Activated effector memory CD4-positive, alpha-beta T cell treated with anti-CD3 and anti-CD28 coated beads, Interleukin-2, amount 50 U/mL, for 16 hours (primary cell): ENCODE measurements at places on chromosomes 12 and 14.

- DNase-seq: no peak
Measured at GRCh38 chr12:105559310-105559709, 228.8 kb downstream of the C12orf75 start.

GRCh38 chr14:98170575-98170974 is 1101.4 kb downstream of the BCL11B start:
- no peak for DNase-seq

GRCh38 chr14:31992011-31992447 is 85.1 kb upstream of the ARHGAP5 start:
- no peak for DNase-seq

DNA sequence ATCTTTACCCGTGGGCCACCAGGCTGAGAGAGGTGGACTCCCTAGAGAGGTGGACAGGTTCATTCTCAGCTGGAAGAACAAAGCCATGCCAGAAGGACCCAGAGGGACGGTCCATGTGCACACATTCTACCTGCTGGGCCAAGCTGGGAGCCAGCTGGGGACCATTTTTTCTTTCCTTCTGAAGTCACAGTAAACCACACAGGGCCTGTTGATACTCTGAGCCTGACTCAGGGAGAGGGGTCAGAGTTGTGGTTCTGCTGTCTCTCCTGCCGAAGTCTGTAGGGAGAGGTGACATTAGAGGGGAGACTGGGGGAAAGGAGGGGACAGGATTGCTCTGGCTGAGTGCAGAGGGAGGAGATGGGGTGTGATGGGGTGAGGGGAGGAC is 148.6 kb downstream of the TSPAN9 start:
- DNase-seq: no peak

DNA sequence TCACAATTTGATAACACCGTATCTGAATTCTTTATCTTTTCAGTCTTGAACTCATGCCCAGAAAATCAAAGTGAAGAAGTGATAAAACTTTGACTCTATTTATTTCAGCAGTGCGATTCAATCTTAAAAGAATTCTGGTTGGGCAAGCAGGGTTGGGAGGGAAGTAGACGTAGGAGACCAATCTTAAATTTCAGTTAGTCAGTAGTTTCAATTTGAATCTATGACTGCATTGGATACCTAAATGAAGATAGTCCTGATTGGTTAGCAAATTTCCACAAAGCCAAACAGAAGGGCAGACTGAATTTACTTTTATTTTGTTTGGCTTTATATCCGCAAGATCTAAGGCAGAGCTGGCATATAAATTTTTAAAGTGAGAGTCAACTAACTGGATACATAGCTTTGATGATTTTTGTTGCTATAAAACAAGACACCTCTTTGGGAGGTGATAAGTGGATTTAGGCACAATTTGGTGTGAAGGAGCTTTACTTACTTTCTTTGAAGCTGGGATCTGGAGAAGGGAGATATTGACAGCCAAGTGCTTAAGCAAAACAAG is 2.6 kb downstream of the ACSS3 start:
- DNase-seq: no peak

DNA sequence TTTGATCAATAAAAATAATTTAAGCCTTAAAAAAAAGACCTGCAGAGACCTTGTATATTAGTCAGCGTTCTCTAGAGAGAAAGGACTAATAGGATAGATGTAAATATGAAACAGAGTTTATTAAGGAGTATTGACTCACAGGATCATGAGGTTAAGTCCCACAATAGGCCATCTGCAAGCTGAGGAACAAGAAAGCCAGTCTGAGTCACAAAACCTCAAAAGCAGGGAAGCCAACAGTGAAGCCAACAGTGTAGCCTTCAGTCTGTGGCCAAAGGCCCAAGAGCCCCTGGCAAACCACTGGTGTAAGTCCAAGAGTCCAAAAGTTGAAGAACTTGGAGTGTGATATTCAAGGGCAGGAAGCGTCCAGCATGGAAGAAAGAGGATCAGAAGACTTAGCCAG is 66.3 kb downstream of the TBX5 start:
- DNase-seq: no peak

GRCh38 chr12:130016194-130016593 is 112.4 kb upstream of the TMEM132D start:
- DNase-seq: peak; percentile 38

GRCh38 chr12:112418273-112418607 is 507 bp upstream of the PTPN11 start:
- no peak for DNase-seq

GRCh38 chr12:117679776-117680175 is 289.0 kb downstream of the KSR2 start:
- no peak for DNase-seq

GRCh38 chr12:51972849-51973273 is 21.4 kb downstream of the ACVR1B start:
- peak; percentile 84 for DNase-seq

DNA sequence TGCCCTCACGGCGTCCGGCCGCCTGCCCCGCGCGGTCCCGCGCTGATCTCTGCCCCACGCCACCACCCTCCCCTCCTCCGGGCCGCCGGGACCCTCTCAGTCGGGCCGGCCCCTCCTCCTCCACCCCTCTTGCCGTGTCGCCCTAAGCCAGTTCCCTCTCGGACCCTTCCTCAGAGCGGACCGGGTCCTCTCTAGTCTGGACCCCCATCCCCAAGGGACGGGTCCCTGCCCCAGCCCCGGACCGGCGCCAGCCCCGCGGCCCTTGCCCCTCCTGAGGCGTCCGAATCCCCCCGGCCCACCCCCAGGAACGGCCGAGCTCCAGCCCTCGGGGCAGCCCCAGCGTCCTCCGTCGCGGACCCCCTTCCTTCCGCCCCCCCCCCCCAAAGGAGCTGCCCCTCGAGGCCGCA is 485 bp downstream of the PPP4R4 start:
- DNase-seq: no peak

DNA sequence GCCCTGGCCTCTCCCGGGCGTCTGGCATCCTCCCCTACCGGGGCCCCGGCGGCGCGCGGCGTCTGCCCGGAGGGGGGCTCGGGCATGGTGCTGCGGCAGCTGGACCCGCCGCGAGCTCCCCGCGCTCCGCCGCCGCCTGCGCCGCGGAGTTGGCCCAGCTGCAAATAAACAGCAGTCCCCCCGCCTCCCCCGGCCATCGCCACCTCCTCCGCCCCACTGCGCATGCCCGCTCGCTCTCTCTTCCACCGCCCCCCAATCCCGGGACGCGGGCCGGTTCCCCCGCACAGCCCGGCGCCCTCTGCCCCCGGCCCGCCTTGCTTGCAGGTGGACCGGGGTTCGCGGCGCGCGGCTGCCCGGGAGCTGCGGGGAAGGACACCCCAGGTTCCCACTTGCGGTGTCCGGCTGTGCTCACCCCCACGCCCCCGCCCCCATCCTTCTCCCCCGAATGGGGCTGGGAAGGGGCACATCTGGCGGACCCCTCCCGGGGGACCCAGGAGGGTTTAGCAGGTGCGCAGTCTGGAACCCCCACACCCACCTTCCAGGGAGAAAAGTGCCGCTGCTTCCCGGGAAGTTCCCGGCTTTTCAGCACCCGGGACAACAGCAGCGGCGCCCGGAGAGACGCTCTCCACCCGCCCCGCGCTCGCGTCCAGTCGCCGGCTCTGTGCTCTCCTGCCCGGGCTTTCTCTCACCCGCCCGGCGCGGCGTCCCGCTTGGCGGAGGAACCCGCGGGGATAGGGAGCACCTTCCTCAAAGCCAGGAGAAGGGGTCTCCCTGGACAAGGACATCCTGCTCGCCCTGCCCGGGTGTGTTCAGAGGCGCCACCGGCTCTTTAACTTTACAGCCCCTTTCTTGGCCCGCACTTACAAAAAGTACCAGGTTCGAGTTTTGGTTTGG is at the start of gene TMTC1:
Gene TMTC1 (minus strand): TSS at position 170 of the 894 bp plus-strand sequence. CDS start 191 bp downstream, outside the sequence.
- no peak for DNase-seq

GRCh38 chr12:51848841-51849735 is 570 bp upstream of the FIGNL2 start:
- DNase-seq: no peak

GRCh38 chr12:123621101-123621500 is 12.4 kb downstream of the EIF2B1 start:
- no peak for DNase-seq

DNA sequence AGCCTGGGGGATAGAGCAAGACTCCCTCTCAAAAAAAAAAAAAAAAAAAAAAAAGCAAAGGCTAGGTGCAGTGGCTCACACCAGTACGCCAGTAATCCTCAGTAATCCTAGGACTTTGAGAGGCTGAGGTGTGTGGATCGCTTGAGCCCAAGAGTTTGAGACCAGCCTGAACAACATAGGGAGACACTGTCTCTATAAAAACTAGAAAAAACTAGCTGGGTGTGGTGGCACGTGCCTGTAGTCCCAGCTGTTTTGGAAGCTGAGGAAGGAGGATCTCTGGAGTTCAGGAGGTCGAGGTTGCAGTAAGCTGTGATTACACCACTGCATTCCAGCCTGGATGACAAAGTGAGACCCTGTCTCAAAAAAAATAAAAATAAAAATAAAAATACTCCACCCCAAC is 8.9 kb upstream of the RBM25 start:
- DNase-seq: no peak

- DNase-seq: no peak
Measured at GRCh38 chr14:92384461-92385133, 61.6 kb downstream of the SLC24A4 start.

GRCh38 chr14:51873221-51873893 is 12.9 kb downstream of the GNG2 start:
- DNase-seq: no peak
